Activated T-helper 9 cell treated with anti-CD3 and anti-CD28 coated beads, Interleukin-2, amount 50 U/mL, for 16 hours (primary cell): ENCODE measurements at places on chromosomes 1 and 21.

DNA sequence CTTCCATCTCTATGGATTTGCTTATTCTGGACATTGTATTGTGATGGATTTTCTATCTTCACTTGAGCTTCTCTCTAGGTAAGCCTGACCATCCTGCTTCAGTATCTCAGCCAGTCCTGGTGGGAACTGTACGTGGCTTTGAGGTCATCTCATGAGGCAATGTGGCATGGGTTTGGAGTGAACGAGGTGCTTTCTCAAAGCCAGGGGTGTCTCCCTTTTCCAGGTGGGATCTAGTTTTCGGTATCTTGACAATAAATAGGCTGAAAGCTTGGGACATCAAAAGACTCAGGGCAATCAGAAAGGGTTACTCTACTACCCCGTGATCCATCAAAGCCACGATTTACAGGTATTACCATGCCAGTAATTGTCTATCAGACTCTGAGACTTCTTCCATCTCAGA, 40.8 kb downstream of the AZIN2 start:
- no peak for DNase-seq

DNA sequence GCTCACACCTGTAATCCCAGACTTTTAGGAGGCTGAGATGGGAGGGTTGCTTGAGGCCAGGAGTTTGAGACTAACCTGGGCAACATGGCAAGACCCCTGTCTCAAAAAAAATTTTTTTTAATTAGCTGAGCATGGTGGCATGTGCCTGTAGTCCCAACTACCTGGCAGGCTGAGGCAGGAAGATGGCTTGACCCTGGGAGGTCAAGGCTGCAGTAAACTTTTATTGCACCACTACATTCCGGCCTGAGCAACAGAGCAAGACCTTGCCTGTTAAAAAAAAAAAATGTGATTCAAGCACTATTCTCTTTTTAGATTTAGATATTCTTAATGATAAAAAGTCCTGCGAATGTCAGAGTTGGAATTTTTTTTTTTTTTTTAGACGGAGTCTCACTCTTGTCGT, 102.5 kb upstream of the L1TD1 start:
- no peak for DNase-seq

DNA sequence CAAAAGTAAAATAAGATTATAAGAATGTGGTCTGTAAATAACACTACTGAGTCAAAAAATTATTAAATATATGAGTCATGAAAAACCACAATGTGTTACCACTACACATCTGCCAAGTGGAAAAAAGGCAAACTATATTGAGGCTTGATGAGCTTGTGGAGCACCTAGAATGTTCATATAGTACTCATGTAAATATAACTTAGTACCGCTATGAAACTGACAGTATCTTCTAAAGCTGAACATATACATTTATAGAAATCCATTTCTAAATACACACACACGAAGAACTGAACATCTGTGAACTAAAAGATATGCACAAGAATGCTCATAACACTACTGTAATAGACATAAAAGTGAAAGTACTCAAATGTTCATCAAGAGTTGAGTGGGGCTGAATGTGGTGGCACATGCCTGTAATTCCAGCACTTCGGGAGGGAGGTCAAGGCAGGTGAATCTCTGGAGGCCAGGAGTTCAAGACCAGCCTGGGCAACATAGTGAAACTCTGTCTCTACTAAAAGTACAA, 18.5 kb upstream of the GBP3 start:
- no peak for DNase-seq

- DNase-seq = no peak
Measured at GRCh38 chr1:24248859-24249258, 61.8 kb upstream of the IFNLR1 start.

DNA sequence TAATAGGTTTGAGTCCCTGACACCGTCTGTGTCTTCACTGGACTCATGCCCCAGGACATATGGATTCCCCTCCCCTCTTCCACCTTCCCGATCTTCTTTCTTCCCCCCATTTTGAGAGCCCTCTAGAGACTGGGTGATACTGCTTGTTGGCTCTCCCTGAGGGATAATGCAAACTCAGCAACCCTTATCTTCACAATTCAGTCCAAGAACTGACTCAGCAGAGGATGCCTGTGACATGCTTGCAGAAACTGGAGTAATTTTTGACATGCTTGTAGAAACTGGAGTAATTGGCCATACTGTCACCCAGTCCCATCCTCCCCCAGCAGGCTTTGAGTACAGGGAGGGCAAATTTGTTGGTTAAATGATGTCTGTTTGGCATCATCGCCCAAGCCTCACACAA, 127.6 kb upstream of the CTTNBP2NL start:
- DNase-seq = no peak

DNA sequence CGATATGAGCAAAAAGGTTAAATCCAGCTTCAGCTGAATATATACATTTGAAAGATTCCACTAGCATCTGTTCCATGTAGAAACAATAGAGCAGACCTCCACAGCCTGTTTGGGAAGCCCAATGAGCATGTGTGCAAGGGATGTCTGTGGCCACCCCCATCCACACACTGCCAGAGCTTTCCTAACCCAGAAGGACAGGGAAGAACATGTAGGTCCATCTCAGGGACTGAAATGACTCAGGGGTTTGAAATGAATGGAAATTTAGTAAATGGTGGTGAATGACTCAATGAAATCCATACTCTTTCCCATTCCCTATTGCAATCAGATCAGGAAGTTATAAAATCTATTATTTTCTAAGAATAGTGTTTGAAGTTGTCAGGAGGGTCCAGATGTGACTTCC, 397.2 kb downstream of the DUSP10 start:
- no peak for DNase-seq

DNA sequence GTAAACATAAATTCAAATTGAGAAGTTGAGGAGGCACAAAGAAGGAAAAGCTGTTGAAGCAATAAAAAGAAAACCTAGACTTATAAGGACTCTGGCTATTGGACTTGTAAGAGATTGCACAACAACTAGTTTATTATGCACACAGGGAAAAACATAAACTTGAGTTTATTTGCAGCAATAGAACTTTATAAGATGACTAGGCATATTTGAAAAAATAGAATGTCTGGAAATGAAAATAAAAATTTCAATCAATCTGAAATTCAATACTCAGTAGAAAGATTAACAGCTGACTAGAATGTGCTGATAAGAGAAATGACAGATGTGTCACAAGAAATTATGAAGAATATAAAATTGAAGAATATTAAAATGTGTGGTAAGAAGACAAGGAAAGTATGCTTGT, 505.4 kb upstream of the ZP4 start:
- no peak for DNase-seq
